Right cardiac atrium (tissue), 5 donors: ENCODE measurements at places on chromosomes 16 and 17. TPM values are rescaled to one million over a fixed set of nuclear protein-coding genes. Genes with fewer than 3 reads are reported as not detected.

- DNase-seq = no peak
Observed at GRCh38 chr16:68379472-68380347, 68.6 kb downstream of the SMPD3 start.

Gene IL21R
- 0.65 TPM for total RNA-seq

Gene RBL2
- 44.5 TPM for total RNA-seq

DNA sequence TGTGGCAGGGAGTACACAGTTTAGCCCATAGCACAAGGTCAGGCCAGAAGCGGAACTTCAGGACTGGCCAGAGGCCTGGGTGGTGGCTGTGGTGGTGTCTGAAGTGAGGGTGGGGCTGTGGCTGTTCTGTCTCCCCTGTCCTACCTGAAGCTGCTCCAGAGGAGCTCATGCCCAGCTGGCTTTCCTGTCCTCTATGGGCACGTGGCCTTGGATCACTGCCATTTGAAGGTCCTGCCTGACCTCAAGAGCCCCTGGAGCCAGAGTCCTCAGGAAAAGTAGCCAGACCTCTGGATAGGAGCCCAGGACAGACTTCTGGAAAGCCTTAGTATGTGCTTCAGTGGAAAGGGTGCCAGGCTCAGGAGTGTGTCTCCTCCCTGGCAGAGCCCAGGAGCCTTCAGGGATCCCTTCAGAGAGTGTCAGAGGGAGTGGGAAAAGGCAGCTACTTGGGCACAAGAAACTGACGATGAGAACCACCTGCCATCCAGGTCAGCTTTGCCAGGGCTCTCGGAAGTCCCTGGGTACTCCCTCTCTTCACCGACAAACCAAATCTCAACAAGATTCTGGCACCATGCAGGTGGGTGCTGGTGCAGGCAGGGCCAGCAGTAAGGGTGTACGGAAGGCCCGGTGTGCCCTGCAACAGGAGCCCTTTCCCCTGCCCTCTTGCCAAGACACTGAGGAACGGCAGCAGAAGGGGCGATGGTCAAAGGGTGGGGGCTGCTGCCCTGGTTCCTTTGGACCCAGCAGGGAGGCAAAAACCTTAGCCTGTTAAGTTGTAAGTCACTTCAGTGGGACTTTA, 153.7 kb downstream of the NTN1 start:
- no peak for DNase-seq

Gene DNAJA3
- 40.4 TPM for total RNA-seq

Gene MYH11
- total RNA-seq = 128 TPM

Gene RHBDF2
- 12.0 TPM for total RNA-seq

DNA sequence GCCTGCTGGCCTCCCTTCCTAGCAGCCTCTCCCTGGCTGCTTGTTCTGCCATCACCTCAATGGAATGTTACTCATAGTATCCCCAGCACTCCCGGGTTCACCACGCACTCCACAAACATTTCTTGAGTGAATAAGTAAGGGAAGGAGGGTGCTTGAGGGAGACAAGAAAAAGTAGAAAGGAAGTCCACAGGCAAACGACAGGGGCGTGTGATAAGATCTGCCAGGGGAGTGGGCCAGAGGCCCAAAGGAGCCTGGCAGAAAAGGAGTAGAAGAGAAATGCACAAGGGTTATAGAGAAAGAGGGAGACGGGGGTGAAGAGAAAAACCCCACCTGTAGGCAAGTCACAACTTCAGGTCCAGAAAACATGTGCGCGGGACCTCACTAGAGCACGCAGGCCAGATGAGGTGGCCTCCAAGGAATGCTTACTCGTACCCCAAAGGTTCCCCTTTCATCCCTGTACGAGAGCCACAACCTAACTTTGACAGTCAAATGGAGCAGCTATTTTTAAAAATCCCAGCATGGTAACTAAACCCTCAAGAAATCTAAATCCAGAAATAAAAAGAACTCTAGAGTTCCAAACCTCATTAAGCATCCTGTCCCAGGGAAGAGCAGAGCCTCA, 6.6 kb downstream of the ZDHHC7 start:
- no peak for DNase-seq

DNA sequence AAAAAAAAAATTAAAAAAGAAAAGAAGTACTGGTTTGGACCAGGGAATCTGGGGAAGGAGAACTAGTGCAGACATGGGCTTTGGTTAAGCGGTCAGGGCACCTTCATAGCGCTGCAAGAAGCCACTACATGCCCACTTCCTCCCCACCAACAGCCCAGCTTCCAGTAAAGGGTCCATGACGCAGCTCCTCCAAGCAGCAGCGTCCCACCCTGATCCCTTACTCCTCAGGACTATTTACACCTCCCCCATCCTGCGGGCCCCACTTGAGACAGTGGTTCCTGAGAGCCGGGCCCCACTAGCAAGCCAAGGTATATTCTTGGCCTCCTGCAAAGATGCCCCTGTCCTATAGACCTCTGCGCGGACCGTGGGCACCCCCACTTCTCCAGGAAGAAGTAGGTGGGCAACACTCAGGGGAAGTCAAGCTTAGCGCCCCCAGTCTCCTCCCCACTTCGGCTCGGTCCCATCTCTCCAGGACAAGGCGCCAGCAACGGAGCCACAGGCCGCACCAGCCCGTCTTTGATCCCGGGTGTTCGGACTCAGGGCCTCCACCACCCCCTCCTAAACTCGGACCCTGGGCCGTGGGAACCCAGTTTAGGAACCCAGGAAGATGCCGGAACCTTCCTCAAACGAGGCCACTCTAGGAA, 913 bp upstream of the PRR14 start:
- DNase-seq = no peak
